ENCODE measurements at places on chromosomes 11 and 22.

DNA sequence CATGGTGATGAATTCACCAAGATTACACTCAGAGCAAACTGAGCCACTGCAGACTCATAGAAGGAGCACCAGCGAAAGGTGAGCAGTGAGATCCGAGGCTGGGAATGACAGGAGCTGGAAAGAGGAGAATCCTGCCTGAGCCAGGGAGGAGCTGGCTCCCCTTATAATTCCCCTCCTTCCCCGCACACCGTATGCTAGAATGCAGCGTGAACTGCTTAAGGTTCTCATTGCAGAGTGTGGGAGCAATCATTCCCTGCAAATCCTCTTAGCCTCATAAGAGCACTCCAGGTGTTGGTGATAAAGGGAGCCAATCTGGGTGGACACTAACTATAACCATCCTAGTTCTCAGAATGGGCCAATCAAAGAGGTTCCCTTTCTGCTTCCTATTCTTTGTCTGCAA lies 127.6 kb upstream of the TEAD1 start:
- no peak for DNase-seq

GRCh38 chr22:49922484-49922883 lies 4.0 kb downstream of the CRELD2 start:
- DNase-seq: no peak

DNA sequence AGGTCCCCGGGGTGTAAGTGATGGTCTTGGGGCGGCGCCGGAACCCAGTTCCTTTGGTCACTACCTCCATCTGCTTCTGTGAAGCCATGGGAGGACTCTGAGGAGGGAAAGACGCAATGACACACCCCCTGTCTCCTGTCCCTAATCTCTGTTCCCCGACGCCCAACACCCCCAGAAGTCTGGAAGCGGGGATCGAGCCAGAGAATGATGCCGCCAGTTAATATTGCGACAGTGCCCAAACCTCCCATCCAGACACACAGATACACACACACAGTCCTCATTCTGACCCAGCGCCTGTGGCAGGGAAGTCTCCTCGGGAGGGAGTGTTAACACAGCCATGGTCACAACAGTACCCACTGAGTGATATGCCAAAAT lies 352 bp downstream of the C22orf23 start:
- DNase-seq: no peak

DNA sequence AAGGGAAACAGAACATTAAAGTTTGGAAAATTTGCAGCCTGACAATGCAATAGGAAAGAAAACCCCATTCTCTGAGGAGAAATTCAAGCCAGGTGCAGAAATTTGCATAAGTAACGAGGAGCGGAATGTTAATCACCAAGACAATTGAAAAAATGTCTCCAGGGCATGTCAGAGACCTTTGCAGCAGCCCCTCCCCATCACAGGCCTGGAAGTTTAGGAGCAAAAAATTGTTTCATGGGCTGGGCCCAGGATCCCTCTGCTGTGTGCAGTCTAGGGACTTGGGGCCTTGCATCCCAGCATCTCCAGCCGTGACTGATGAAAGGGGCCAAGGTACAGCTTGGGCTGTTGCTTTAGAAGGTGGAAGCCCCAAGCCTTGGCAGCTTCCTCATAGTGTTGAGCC lies 780.2 kb downstream of the LRRC4C start:
- DNase-seq: no peak

Data from IMR-90 (cell line).